ENCODE measurements at places on chromosomes 3 and 15.

DNA sequence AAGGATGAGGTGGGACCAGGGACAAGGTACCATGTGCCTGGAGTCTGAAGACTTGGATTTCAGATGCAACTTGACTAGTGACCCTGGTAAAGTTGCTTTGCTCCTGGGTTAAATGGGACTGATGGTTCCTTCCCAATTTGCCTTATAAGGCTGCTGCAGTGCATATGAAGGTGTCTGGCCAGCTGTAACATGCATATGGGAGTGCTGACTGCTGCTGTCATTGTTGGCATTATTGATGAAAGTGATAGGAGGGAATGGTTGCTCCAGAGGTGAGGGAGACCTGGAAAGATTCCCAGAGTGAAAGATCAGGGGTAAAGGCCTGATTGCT, 20.5 kb downstream of the CYP8B1 start:
- DNase-seq = no peak

DNA sequence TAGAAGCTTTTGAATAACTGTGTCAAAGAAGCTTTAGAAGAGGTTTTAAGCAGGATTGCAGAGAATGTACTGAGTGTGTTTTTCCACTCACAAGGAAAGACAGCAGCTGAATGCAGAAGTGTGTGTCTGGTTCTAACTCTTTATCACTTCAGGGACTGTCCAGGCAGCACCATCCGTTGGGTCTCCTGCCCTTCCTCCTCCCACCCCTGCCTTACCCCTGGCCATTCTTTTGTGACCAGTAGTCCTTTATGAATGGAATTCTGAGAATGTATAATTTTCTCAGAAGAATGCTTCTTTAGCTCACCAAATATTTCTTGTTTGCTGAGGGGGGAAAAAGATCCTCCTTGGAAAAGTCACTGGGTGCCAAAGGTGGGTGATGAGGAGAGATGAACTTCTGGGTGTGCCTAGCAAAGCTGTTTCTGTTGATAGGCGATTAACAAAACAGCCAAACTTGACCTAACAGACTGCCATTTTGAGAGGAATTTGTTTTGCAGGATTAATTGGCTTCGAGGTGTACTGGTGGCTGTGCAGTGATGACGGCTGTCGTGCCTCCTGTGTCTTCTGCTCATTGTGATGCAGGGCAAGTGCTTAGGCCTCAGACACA, 70.9 kb downstream of the IGF1R start:
- no peak for DNase-seq

DNA sequence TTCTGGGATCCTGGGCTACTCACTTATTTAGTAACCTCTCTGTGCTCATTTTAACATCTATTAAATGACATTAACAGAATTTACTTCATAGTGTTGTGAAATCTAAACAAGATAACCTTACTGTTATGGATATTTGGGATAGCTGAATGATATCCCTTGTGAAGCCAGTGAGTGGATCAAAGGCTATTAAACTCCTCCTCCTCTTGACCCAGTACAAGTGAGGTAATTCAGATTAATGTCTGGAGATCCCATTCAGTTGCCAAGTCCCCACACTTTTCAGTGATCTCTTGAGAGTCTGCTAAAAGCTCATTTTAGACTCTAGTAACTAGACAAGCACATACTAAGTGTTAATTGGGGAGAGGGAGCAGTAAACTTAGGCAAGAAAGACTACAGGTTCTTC, 2.5 kb upstream of the ANKRD28 start:
- no peak for DNase-seq

GRCh38 chr3:153130312-153130977, 31.6 kb upstream of the RAP2B start:
- no peak for DNase-seq

DNA sequence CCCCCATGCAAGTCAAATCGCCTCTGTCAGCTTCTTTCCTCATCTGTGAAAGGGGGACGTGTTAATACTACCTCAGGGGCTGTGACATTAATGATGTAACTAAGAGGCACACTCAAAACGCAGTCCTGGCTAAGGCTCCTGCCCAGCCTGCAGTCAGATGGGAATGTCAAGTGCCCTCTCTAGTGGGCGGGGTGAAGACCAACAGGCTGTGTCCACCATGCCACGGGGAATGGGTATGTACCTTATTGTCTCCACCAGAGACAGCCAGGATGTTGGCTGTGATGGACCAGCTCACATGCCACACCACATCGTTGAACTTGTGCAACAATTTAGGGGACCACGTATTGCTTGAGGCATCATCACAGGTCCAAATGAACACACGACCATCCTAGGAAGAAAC, 11.0 kb upstream of the GHRL start:
- DNase-seq = no peak

DNA sequence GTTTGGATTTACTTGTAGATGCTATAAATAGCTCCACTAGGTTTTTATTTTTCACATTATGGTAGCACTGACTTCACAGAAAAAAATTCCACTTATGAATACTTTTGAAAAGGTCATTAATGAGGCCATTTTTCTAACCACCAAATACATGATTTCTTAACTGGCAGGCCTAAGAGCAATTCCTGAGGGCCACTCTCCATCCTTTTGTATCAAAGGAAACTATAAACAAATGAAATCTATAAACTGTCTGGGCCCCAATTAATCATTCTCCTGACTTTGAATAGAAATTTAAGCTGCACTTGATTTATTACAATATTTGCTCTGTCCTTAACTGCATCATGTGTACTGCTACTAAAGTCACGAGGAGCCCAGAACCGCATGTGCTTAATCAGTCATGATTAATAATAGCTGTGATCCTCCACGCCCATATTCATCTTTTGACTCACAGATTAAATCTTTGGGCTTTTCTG, 25.1 kb upstream of the MTMR10 start:
- no peak for DNase-seq

DNA sequence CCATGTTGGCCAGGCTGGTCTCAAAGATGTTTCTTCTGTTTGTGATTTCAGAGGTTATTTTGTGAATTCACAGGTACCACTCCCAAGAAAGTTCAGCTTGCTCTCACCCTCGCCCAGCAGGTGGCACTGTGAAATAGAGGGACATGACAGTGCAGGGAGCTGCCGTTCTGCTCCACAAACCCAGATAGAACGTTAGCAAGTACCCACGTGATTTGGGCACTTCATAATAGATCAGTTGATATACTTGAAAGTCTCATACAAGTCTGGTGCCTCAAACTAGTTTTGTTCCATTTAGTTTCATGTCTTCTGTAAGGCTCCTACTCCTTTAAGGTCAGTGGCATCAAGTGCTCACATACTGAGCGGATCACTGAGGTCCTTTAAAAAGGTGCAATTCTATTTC, 45.5 kb downstream of the FILIP1L start:
- DNase-seq = peak; percentile 86

GRCh38 chr15:95865330-95865739, 465.2 kb upstream of the NR2F2 start:
- DNase-seq = no peak
